Fibroblast of skin of right quadriceps (primary cell): ENCODE measurements at places on chromosomes 4 and X.
A peak's percentile ranks its signal among the peaks of the same experiment; 100 is the strongest.

GRCh38 chrX:112696481-112696880, 16.7 kb upstream of the LHFPL1 start:
- DNase-seq: peak; percentile 71

DNA sequence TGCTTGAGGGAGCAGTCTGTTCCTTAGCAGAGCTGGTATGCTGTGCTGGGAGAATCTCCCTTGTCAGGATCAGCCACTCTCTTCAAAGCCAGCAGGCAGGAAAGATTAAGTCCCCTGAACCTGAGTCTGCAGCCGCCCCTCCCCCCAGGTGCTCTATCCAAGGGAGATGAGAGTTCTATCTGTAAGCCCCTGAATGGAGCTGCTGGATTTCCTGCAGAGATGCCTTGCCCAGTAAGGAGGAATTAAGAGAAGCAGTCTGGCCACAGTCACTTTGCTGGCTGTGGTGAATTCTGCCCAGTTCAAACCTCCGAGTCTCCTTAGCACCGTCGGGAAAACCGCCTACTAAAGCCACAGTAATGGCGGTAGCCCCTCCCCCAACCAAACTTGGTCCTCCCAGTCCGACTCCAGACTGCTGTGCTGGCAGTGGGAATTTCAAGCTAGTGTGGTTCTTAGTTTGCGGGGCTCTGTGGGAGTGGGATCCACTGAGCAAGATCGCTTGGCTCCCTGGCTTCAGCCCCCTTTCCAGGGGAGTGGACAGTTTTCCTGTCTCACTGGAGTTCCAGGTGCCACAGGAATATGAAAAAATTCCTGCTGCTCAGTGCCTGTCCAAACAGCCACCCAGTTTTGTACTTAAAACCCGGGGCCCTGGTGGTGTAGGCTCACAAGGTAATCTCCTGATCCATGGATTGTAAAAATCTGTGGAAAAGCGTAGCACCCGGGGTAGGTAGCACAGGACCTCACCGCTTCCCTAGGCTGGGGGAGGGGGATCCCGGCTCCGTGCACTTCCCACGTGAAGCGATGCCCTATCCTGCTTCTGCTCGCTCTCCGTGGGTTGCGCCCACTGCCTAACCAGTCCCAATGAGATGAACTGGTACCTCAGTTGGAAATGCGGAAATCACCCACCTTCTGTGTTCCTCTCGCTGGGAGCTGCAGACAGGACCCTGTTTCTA, 38.0 kb downstream of the RAB28 start:
- DNase-seq: no peak

DNA sequence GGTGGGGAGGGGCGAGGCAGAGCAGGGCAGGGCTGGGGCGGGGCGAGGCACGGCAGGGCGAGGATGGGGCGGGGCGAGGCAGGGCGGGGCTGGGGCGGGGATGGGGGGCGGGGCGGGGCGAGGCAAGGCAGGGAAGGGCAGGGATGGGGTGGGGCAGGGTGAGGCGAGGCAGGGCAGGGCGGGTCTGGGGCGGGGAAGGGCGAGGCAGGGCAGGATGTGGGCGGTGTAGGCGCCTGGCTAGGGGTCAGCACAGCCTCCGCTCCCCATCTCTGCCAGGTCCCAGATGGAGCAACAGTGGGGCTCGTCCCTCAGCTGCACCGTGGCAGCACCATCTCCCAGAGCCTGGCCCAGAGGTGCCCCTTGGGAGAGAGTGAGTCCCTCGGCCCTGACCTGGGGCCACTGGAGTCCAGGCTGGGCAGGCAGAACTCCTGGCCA, 4.2 kb upstream of the SRPK3 start:
- no peak for DNase-seq

DNA sequence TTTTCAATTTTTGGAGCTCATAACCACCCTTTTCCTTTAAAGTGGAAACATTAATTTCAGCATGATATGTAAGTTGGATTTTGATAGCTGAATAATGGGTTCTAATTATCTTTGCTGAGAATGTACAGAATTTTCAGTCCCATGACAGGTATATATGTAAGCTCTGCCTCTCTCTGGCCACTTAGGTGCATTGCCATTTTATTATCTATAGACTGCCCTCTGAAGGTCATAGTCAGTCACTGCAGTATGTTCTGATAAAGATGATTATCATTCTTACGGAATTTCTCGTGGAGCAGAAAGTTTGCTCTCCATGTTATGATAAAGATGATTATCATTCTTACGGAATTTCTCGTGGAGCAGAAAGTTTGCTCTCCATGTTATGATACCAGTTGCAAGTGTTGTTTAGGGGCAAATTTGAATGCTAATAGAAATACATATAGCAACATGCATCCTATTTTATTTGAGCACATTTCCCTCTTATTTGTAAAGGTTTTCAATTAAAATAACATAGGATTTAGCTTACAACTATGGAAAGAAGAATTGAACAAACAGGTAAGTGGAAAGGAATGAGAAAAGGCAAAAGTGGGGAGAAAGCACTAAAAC, 10.4 kb downstream of the AFP start:
- peak; percentile 36 for DNase-seq

- DNase-seq: no peak
These were observed 12.2 kb downstream of the SOD3 start for GRCh38 chr4:24807611-24808010.

DNA sequence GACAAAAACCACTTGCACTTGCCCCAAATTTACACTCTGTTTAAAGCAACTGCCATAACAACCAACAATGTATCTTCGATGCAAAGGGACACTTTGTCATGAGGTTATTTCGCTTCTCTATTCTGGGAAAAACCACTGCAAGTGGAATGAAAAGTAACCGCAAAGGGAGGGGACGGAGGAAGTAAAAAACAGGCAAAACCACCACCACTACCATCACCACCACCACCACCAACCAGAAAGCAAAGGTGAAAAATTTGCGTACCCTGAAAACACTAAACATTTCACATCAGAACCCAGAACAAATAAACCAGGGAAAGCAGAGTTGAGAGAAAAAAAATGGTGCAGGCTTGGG, 1.2 kb upstream of the N4BP2 start:
- DNase-seq: peak; percentile 59

- DNase-seq: no peak
These were observed 677.1 kb downstream of the ADGRL3 start for GRCh38 chr4:61877266-61877665.

- DNase-seq: no peak
These were observed 35.2 kb upstream of the ARMCX4 start for GRCh38 chrX:101450085-101450484.

GRCh38 chr4:175054980-175055379, 136.8 kb downstream of the ADAM29 start:
- no peak for DNase-seq

DNA sequence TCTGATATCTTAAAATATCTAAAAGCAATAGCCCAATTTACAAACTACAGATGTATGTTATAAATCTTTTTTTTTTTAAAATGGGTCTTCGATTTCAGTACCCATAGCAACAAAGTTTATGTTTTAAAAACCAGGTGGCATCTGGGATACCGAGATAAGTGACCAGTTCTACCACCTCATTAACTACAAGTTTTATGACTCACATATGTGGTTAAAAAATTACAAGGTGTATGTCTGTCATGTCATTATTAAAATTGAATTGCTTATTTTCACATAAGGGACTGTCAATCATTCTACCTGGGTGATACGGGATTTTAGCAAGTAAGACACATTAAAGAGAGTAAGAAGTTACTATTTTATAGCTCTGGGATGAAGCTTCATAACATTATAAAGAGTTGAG, 192.0 kb upstream of the ETNPPL start:
- DNase-seq: no peak

DNA sequence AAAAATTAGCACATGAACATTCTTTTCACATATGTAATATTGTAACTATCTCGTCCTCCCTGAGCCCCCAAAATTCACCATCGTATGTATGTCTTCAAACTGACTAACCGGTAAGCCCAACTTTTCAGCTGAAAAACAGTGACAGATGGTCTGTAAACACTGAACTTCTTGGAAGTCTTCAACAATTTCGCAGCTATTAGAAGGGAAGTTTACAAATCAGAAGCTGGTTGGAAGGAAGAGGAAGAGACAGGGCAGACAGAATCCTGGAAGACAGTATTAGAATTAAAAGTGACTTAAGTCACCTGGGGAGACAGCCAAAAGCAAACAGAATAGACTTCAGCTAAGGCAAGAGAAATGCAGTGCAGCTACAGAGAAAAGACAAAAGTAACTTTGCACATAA, 858.4 kb downstream of the ADGRL3 start:
- no peak for DNase-seq

- peak; percentile 34 for DNase-seq
These were observed 24.8 kb downstream of the CCNI start for GRCh38 chr4:77050962-77051361.

GRCh38 chr4:182447767-182448280, 204.6 kb downstream of the TENM3 start:
- no peak for DNase-seq

GRCh38 chr4:30396772-30397475, 323.2 kb upstream of the PCDH7 start:
- DNase-seq: peak; percentile 28

DNA sequence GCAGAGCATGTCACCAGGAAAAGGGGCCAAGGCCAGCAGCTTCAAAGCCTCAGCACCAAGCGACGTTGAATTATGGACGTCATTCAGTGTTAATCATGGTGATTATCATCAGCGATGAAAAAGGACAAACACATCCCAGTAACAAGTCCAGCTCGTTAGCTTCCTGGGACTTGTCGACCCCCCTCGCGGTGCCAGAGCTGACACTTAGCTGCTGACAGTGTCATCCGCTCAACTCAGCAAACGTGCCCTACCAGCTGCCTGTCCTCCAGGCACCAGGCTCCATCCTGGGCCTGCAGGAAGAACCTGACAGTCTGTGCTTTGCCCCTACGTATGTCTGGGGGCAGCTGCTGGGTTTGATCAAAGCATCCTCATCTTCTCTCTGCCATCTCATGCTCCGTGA, 137.0 kb upstream of the PSAPL1 start:
- DNase-seq: no peak

GRCh38 chr4:158915683-158916241, 146.9 kb downstream of the FNIP2 start:
- no peak for DNase-seq

- no peak for DNase-seq
These were observed 355.5 kb downstream of the KCNIP4 start for GRCh38 chr4:21592970-21593670.
